Left cardiac atrium (tissue), 4 donors: ENCODE measurements at places on chromosomes 11 and 22.

GRCh38 chr11:69962152-69962551 is 116.0 kb upstream of the ANO1 start:
- DNase-seq, result peak; percentile 52

DNA sequence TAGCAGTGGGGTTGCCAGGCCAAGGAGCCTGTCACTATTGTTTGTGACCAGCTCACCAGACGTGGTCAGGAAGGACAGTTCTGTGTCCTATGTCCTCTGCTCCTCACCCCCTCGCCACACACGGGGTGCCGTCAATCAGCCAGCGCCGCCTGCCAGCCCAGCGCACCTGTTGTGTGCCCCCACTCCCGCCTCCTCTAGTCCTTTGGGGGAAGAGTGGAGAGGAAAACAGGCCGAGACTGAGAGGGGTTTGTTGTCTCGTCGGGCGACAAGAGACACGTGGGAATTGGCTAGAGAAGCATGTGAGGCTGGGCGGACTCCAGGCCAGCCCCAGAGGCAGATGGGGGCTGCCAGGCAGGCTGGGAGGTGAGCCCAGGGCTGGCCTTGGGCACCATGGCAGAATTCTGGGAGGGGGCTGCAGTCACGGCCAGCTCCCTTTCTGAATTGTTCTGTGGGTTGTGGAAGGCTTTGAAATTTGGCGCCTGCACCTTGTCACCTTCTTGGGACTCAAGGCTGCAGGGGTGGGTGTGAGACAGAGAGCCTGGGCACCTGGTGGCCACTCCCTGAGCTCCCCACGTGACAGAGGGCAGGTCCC is 3.1 kb upstream of the KCNQ1OT1 start:
- peak; percentile 8 for DNase-seq

DNA sequence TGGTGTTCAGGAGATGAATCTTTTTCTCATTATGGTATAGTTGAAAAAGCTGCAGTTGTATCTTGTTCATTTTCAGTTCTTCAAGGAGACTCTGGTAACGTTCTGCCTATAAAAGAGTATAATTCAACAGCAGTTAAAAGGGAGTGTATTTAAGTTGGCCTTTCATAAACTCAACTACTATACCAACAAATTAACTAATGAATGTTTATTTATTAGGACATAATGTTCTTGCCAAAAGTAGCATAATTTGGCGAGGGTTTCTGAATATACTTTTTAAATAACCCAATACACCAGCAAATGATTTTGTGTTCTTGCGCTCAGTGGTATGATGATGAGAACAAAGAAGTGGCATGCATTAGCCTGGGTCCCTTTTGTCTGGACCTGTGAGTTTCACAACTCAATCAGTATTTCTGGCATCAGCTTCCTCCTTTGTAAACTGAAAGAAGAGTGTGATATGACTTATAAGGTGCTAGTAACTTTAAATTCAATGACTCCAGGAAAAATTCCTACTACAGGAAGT is 10.9 kb downstream of the SMC1B start:
- no peak for DNase-seq

DNA sequence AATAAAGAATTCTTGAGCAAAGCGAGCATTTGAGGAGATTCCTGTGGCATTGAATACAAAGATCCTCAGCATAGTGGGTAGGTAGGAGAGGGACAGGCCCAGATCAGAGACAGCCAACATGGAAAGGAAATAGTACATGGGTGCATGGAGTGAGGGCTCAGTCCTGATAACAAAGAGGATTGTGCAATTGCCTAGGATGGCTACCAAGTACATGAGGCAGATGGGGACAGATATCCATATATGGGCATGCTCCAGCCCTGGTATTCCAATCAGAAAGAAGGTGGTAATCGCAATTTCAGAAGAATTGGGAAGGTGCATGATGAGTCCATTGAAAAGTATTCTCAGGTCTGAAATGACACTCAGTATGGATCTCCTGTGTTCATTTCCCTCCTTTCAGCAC is 8.6 kb downstream of the OR51T1 start:
- no peak for DNase-seq

DNA sequence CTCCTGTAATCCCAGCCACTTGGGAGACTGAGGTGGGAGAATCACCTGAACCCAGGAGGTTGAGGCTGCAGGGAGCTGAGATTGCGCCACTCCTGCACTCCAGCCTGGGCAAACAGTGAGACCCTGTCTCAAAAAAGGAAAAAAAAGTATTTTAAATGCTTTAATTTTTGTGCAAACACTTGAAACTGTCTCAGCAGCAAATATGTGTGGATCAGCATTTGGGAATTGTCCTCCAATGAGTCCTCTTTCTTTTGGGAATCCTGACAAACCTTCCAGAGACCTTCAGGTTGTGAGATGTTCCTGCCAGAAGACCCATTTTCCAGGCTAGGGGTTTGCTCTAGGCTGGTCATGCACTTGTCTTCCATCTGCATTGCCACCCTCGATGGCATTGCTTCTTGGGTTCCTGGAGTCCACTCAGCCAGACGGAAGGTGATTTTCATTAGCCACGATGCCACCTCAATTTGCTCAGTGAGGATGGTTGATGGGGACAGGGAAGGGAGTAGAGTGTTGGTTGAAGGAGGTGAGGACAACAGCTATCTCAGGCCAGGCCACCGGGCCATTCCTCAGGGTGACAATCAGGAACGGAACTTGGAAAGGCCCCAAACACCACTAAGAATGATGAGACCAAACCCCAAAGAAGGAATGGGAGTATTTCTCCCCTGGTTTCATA is 55.4 kb downstream of the ST14 start:
- no peak for DNase-seq

GRCh38 chr11:1348146-1348795 is 38.8 kb upstream of the TOLLIP start:
- DNase-seq, result no peak
